Dorsolateral prefrontal cortex (tissue), 122 donors: ENCODE measurements at places on chromosomes 1 and 21. TPM values are rescaled to one million over a fixed set of nuclear protein-coding genes. Genes with fewer than 3 reads are reported as not detected.

DNA sequence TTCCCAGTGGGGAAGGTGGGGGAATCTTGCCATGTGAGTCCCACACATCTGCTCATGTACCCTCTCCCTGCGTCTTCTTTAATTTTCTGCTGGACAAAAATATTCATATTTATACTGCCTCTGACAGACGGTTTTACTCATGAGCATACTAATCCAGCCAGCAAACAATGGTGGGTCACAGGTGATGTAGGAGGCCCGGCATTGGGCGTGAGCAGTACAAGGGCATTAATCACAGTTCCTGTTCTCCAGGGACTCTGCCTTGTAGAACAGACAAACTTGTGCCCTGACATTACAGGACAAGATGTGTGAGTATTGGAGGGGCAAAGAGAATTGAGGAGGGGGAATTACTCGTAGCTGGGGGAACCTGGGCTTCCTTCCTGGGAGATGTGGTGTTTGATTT lies 25.0 kb downstream of the MTARC1 start:
- DNase-seq: no peak

GRCh38 chr1:145889722-145890121 lies 4.1 kb upstream of the ANKRD35 start:
- no peak for DNase-seq

DNA sequence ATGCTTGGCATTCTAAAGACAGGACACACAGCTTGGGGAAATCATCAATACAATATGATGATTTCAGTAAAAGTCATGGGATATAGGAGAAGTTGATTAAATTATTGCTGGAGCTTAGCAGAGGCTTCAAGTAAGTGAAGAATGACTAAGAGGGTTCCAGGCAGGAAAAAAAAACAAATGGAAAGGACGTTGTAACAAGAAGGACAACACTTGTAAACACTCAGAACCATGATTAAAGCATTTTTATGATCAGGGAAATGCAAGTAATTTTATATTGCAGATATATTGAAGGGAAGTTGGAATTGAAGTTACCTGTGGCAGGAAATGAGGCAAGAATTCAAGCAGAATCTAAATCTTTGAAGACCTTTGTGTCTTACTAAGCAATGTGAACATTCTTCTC lies 602.7 kb upstream of the NEGR1 start:
- DNase-seq: no peak

DNA sequence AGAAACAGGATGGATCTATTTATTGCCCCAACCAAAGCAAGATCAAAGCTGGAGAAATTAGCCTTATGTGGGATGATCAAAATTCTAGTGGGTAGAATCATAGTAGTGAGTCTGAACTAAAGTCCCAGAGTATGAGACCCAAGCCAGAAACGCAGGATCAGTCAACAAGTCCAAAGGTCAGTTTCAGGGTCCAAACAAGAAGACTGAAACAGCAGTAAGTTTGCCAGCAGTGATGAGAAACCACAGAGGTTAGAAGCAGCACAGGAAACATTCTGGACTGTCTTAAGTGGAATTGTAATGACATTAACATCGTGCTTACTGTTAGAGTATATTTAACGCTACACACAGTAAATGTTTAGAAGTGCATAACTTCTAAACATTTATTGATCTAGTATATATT lies 251.0 kb downstream of the LRRIQ3 start:
- DNase-seq: no peak

GRCh38 chr21:44511219-44511937 lies 28.6 kb downstream of the KRTAP10-1 start:
- DNase-seq: no peak

DNA sequence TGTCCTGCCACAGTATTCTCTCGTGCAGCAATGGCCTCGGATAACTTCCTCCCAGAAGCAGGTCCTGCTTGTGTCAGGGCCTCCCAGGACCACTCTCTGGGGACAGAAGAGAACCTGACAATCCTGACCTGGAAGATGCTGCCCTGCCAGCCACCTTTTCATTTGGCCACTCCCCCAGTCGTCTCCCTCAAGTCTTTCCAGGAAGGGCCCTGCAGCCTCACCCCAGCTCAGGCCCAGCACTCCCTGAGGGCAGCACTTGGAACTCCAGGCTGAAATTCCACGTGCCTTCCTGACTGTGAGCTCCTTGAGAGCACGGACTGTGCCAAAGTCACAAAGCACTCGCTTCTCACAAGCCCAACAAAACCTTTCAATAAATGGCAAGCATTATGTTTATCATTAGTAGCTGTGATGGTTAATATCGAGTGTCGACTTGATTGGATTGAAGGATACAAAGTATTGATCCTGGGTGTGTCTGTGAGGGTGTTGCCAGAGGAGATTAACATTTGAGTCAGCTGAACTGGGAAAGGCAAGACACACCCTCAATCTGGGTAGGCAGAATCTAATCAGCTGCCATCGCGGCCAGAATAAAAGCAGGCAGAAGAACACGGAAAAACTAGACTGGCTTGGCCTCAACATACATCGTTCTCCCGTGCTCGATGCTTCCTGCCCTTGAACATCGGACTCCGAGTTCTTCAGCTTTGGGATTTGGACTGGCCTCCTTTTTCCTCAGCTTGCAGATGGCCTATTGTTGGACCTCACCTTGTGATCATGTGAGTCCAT lies 2.3 kb upstream of the CLEC20A start:
- no peak for DNase-seq

DNA sequence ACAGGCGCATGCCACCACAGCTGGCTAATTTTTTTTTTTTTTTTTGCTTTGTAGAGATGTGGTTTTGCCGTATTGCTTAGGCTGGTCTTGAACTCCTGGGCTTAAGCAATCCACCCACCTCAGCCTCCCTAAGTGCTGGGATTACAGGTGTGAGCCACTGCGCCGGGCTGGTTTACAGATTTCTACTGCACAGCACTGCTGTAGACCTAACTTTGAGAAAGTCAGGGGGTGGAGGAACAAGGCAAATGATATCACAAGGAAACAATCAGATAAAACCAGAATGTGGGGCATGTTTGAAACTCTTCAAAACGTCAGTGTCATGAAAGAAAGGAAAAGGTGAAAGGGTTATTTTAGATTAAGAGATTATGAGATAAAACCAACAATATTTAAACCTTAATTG lies 45.3 kb downstream of the URB2 start:
- DNase-seq: no peak

DNA sequence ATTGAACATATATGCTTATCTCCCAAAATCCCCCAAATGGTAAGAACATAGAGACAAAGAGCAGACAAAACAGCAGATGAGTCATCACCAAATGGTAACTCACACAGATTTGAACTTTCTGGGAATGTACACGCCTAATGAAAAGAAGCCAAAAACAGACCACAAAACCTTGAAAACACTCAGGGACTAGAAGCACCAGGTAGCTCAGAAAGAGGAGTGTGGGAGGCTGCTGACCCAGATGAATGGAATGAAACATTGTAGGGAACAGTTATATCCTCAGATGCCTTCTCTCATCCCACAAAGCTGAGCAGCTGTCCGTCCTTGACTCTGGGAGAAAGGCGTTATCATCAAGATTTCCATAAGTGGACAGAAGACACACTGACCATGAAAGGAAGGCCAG lies 307.0 kb upstream of the USP25 start:
- DNase-seq: no peak

- DNase-seq: no peak
Observed at GRCh38 chr1:90413519-90413918, 303.6 kb downstream of the BARHL2 start.

DNA sequence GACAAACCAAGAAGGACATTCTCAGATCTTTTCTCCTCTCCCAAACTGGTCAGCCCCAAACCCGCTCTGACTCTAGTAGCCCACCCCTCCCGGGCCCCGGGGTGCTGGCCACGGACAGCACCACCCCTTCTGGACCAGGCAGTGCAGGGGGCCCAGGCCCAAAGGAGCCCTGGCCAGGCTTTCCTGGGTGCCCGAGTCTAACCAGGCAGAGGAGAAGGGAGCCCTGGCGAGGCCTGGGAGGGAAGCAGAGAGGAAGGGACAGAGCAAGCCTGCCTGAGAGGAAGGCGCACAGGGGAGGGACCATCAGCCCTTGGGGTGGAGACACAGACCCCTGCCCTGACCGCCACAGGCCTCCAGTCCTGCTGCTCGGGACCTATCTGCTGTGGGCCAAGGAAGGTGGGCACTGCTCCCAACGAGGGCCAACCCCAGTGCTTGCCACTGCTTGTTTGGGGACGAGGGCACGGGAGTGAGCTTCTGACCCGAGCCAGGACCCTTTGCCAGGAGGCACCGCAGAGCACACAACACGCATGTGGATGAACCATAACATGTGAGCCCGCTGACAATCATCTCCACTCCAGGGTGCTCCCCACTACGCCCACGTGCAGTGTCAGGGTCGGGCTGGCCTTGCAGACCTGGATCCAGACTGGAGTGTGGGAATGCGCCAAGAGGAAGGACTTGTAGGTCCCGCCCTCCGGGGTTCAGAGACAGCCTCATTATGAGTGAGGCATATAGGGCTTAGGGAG lies 57.6 kb downstream of the KCNAB2 start:
- DNase-seq: no peak

- DNase-seq: no peak
Observed at GRCh38 chr1:218501161-218501560, 156.0 kb downstream of the TGFB2 start.

- no peak for DNase-seq
Observed at GRCh38 chr21:21969211-21969610, 971.0 kb downstream of the NCAM2 start.

DNA sequence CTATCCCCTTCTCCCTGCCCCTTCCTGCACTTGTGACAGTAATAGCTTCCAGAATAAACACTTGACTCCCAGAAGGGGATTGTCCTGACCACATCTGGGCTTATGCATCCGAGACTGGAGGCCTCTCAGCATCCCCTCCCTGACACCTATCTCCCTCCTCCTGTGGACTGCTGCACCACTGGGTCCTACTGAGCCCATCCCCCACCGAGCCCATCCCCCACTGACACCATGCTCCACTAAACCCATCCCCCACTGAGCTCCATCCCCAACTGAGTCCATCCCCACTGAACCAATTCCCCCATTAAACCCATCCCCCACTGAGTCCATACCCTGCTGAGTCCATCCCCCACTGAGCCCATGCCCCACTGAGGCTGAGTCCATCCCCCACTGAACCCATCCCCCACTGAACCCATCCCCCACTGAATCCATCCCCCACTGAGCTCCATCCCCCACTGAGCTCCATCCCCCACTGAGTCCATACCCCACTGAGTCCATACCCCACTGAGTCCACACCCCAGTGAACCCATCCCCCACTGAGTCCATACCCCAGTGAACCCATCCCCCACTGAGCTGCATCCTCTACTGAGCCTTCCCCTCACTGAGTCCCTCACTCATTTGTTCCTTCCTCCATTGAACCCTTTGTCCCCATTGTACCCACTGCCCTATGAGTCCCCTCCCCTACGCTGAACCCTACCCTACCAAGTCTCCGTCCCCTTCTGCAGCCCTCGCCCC lies 5.6 kb downstream of the PDZK1IP1 start:
- DNase-seq: no peak

- no peak for DNase-seq
Observed at GRCh38 chr1:31761883-31762282, 2.3 kb downstream of the ADGRB2 start.

DNA sequence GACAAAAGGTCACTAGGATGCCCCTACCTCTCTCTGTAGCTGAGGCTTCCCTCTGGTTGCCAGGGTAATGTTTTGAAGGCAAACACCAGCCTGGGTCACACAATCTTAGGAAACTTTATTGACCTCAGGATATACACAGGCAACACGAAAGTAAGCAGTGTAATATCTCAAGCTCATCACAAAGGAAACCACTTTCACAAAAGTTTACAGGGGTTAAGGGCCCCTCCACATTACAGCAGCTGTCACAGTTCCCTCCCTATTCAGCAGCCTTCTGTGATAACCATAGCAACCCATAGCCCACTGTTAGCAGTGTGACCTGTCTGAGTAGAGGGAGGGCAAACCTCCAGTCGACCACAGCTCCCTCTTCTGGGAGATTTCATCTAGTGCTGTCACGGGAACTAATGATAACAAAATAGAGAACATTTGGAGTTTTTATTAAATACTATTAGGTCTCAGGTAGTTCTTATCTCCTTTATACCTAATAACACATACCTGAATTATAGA lies 149.8 kb downstream of the PTPRC start:
- no peak for DNase-seq

DNA sequence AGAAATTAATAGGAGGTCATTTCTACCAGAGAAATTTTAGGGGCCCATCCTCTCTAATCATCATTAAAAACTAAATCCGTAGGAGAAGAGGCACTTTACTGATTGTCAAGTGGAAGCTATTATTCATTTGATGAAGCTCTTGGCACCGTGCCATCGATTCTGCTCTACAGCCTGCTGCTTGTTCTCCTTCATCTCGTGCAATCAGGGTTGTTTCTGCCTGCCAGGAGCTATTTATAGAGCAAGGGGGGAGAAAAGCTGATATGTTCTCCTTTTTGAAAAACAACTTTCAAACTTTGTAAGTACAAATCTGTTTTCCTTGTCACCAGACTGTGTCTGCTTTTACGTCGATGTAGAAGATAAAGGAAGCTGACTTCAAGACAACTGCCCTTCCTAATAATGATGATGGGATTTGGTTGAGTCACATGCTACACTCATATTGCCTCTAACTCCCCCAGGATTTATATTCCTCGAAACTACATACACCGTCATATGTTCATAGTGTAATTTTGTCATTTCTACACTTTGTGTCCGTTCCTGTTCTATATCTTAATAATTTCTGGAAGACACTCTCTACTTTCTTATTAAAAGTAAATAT lies 169.6 kb upstream of the LHX8 start:
- DNase-seq: no peak

DNA sequence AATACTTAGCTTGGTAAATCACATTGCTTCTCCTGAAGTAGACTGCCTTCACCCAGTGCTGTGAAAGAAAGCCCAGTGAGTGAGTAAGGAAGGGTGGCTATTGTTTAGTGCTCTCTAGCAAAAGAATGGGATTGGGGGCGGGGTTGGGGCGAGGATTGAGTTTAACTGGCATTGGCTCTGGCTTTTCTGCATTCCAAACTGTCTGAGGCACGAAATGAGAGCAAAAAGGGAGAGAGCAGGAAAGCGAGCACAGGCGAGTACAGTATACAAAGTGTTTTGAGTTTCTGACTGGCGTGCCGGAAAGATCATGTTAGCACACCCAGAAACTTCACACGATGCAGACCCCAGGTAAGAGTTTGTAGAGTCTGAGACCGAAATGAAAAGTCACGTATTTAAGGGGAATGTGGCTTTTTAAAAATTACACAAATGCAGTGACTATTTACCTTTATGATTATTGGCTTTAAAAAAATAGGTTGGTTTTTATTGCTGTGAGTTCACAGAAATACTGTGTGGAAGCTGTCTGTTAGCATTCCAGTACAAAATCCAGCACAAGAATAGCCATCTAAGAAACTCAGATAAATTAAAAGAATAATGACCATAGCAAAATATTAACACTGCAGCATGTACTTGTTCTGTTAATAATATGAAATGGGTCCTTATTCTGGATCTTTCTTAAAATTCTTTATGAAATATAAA lies 155.4 kb downstream of the CLEC20A start:
- no peak for DNase-seq

The ARHGEF10L gene
- 47.2 TPM for total RNA-seq

The GABPA gene
- total RNA-seq: 23.4 TPM

The SPRR4 gene
- not detected for total RNA-seq

The CELA2A gene
- total RNA-seq: not detected

The SPATA21 gene
- not detected for total RNA-seq

The BATF3 gene
- total RNA-seq: 13.2 TPM

The RIMS3 gene
- total RNA-seq: 224 TPM

The VHLL gene
- not detected for total RNA-seq

The FMO3 gene
- total RNA-seq: 0.47 TPM

The FAM131C gene
- total RNA-seq: 8.1 TPM

The PLA2G2D gene
- total RNA-seq: not detected

The MROH7 gene
- total RNA-seq: 68.6 TPM

The SERBP1 gene
- 82.4 TPM for total RNA-seq

The ARHGEF16 gene
- 1.5 TPM for total RNA-seq

The CADM3 gene
- 344 TPM for total RNA-seq

The KCNAB2 gene
- 342 TPM for total RNA-seq
